ENCODE measurements at places on chromosomes 3 and 15.

- DNase-seq, result no peak
These were observed 591.9 kb downstream of the ROBO1 start for GRCh38 chr3:79175870-79176269.

- no peak for DNase-seq
These were observed 889.8 kb upstream of the NR2F2 start for GRCh38 chr15:95440712-95441111.

- no peak for DNase-seq
These were observed 396.8 kb downstream of the CADM2 start for GRCh38 chr3:85355572-85355971.

GRCh38 chr3:161014843-161015749, 90.1 kb downstream of the B3GALNT1 start:
- DNase-seq, result no peak

DNA sequence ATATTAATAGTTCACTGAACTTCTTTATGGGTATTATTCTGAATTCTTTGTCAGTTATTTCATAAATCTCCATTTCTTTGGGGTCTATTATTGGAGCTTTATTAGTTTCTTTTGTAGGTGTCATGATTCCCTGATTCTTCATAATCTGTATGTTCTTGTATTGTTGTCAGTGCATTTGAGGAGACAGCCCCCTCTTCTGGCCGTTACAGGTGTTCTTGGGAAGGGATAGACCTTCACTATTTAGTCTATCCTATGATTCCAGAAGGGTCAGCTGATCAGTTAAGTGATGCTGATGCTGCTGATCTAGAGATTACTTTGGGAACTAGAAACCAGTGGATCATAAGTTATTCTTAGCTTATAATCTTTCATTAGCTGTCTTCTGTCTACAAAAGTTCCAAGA, 34.9 kb downstream of the TMEM39A start:
- no peak for DNase-seq

GRCh38 chr3:196232154-196232881, 16.0 kb downstream of the SLC51A start:
- DNase-seq, result no peak

- no peak for DNase-seq
These were observed 15.2 kb upstream of the GLCE start for GRCh38 chr15:69145149-69145693.

- no peak for DNase-seq
These were observed 58.6 kb upstream of the TSC22D2 start for GRCh38 chr3:150349314-150350097.

GRCh38 chr3:16189201-16189600, 14.7 kb downstream of the GALNT15 start:
- DNase-seq, result no peak

DNA sequence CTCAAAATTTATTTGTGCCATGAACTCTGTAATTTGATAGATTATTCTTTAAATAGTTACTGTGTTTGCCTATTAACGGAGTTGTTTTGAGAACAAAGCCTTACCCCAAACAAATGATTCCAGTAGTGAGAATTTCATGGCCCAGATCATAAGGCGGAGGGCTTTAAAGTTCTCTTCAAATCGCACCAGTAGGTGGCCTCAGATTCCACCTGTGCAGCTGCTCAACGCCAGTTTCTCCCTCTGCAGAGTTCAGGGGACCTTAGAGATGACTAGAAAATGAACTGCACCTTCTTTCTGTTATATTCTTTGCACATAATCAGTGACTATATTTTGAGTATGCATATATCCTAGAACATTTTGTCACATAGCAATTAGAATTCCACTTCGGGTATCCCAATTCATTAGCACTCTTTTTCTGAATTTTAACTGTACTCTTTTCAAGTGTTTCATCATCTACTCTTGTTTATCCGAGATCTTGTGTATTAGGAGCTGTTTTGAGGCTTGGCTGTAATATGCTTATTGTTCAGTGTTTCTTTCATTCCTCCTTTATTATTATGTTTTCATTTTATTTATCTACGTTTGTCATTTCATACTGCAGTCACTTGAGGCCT, 232.6 kb upstream of the CHRM5 start:
- DNase-seq, result no peak

DNA sequence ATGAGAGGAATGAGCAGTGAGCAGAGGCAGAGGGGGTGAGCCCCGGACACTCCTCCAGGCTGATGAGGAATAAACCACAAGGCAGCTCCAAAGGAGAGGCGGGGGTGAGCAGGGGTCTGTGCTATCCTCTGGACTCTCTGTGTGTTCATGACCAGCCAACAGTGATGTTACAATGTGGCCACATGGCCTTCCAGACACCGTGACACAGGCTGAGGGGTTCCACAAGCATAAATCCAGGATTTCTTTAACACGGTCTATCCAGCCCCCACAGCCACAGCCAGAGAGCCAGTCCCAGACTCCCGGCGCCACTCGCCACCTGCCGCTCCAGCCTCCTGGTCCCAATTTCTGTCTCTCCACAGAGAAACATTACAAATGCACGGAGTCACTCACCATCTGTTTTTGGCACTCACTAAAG, 24.4 kb downstream of the XXYLT1 start:
- DNase-seq, result no peak

DNA sequence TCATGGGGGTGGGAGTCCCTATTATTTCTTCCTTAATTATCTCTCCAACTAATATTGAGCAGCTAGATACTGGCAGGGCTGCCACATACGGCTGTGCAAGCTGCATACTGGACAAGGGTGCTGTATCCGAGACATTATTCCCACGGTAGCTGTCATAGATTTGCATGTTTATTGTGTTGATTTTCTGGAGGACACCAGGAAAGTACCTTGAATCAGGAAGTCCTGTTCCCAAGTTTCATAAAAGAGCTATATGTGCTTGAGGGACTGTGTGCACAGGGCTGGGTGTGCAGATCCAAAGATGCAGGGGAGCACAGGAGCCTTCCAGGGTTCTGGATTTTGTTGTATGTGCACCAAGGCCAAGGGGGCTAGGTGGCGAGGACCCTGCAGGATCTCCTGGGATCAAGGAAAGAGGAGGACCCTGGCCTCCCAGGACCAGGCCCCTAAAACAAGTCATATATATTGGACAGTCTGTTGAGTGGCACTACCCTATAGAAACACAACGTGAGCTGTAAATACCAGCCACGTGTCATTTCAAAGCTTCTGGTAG, 119.2 kb upstream of the ALDH1A3 start:
- DNase-seq, result no peak

- no peak for DNase-seq
These were observed 59.0 kb upstream of the NECTIN3 start for GRCh38 chr3:111012388-111013248.
